Ascending aorta (tissue), 2 donors: ENCODE measurements at places on chromosomes 3 and 15.

- DNase-seq: no peak
Measured at GRCh38 chr15:68057758-68058157, 3.6 kb downstream of the PIAS1 start.

- DNase-seq: no peak
Measured at GRCh38 chr3:177066068-177066467, 131.2 kb downstream of the TBL1XR1 start.

GRCh38 chr3:186356152-186356551 is 5.9 kb downstream of the DGKG start:
- no peak for DNase-seq

GRCh38 chr15:67358812-67359211 is 104.2 kb downstream of the IQCH start:
- DNase-seq: no peak

- no peak for DNase-seq
Measured at GRCh38 chr3:121803771-121804320, 31.0 kb downstream of the IQCB1 start.

DNA sequence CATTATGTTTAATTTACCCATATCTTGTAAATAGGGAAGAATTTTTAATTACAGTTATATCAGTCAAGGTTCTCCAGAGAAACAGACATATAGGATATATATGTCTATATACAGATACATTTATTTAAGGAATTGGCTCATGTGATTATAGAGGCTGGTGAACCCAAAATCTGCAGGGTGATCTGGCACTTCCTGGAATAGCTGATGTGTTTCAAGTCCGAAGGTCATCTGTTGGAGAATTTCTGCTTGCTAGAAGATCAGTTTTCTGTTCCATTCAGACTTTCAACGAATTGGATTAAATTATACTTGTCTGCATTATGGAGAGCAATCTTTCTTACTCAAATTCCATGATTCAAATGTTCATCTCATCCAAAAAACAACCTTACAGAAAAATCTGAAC is 694.6 kb upstream of the DPPA4 start:
- no peak for DNase-seq

DNA sequence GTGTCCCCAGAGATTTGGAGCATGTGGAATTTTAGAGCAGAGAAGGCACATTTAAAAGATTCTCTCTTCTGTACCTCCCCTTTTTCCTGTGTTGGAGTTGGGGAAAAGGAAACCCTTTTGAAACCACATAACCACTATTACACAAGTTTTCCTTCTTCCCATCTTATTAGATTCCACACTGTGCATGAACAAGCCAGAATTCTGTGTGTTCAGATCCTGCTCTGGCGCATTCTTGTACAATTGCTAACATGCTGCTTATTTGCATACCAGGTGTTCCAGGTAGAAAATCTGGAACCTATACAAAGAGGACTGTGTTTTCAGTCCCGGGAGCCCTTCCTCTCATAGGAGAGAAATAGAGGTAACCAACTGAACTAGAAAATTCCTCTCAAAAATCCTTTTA is 2.6 kb upstream of the CIB2 start:
- no peak for DNase-seq

DNA sequence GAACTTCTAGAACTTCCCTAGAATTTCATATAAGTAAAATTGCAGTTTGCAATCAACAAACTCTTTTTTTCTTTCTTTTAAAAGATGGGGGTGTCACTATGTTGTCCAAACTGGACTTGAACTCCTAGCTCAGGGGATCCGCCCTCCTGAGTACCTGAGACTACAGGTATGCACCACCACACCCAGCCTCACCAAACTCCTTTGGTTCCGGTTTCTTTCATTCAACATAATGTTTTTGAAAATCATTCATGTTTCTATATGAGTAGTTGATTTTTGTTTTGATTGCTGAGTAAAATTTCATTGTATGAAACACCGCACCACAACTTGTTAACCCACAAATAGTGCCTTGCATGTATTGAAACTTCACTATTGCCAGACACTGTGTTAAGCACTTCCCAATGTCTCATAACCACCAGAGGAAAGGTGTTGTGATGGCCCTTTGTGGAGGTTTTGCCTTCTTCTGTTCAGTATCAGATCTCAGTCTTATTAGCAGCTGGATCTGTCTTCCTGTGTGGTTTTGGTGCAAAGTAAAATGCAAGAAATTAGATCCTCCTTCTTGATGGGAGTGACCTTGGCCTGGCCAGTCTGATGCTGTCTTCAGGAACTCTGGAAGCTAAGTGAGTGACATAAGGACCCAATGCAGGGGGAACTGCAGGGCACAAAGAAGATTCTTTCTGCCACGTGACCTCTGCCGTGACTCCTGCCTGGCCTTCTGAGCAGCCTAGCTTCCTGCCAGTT is 78.8 kb upstream of the UBE2E1 start:
- no peak for DNase-seq

DNA sequence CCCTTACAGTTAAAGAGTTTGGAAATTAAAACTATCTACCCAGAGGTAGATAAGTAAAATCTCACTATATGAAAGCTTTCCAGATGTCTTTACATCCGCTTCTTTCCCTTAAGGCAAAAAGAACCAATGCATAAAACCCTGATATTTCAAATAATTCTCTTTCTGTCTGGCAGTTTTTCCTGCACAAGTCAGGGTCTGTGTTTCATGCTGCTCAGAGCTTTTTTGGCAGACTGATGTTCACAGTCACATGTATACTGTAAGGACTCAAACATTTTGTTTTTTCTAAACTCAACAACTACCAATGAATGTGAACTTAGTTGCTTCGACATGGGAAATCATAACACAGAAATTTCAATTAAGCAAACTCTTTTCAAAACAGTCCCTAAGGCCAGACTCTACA is 988.4 kb downstream of the EPHA3 start:
- no peak for DNase-seq

- no peak for DNase-seq
Measured at GRCh38 chr15:31523655-31524049, 197.0 kb downstream of the KLF13 start.

- no peak for DNase-seq
Measured at GRCh38 chr15:40875991-40876730, 2.1 kb upstream of the RHOV start.
